ENCODE measurements at places on chromosomes 16 and 17.
A peak's percentile ranks its signal among the peaks of the same experiment; 100 is the strongest.

GRCh38 chr16:66272461-66272860, 94.0 kb upstream of the CDH5 start:
- no peak for DNase-seq

DNA sequence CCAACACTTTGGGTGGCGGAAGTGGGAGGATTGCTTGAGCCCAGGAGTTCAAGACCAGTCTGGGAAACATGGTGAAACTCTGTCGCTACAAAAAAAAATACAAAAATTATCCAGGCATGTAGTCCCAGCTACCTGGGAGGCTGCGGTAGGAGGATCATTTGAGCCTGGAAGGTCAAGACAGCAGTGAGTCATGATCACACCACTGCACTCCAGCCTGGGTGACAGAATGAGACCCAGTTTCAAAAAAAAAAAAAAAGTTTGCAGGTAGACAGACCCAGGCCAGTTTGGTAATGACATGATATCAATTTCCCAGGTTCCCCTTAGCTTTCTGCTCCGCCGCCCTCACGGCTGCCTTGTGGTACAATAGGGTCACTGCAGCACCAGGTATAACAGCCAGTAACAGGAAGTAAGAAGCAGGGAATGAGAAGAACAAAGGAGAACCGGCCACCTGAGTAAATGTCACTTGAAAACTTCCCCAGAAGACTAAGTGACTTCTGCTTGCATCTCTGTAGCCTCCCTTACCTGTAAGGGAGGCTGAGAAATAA, 201.2 kb upstream of the HSBP1 start:
- DNase-seq = no peak

DNA sequence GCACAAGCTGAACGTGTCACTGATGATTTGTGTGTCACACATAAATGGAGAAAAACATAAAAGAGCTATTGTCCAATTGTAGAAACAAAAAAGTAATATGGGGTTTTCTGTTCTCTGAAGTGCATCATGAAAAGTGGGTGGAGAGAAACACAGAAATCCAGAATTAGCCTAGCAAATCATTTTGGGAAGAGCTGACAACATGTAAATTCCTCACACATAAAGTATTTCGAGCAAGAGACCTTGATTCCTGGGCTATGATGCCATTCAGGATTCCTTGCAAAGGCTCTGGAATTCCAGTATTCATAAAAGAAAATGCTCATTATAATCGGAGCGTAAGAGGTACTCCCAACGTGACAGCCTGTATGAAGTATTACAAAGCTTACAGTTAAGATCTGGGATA, 1.1 kb downstream of the DCUN1D3 start:
- peak; percentile 64 for DNase-seq

DNA sequence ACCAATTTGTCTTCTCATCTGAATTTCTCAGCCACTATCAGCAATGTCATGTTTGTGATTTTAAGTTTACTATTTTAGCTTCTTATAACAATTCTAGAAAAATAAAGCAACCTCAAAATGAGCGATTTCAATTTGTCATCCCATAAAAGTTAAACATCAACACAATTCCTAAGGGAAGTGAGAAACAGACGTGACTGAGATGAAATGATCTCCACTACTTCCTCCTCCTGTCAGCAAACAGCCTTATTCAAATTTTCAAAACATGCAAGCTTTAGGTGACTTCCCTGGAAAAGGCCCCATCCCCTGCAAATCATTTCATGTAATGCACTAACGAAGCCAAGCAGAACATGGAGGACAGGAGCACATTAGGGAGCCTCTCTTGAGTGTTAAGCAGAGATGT, 64.9 kb downstream of the ZNF652 start:
- DNase-seq = no peak

- DNase-seq = peak; percentile 61
These were observed 259.5 kb downstream of the IRX3 start for GRCh38 chr16:54027062-54027461.

GRCh38 chr17:76593384-76593826, 7.7 kb upstream of the ST6GALNAC2 start:
- DNase-seq = no peak

- DNase-seq = no peak
These were observed 23.1 kb upstream of the DNAH17 start for GRCh38 chr17:78600181-78600721.

DNA sequence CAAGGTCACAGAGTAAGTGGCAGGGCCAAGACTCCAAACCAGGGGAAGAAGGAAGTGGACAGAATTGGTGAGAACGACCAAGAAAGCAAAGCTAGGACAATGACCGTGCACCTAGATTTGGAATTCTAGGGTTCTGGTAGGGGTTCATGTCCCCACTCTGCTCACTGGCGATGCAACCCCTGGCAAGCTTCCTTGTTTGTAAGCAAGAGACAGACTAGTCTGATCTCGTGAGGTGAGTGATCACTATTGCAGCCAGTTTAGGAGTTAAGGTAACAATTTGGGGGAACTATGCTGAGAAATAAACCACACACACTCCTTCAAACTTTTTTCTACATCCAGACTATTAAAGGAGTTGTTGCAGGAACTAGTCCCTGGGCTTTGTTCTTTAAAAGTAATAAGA, 48.1 kb downstream of the XPO6 start:
- no peak for DNase-seq

GRCh38 chr17:61618950-61619349, 27.9 kb upstream of the NACA2 start:
- DNase-seq = no peak

GRCh38 chr17:17391668-17392370, 85.0 kb upstream of the MED9 start:
- DNase-seq = no peak

DNA sequence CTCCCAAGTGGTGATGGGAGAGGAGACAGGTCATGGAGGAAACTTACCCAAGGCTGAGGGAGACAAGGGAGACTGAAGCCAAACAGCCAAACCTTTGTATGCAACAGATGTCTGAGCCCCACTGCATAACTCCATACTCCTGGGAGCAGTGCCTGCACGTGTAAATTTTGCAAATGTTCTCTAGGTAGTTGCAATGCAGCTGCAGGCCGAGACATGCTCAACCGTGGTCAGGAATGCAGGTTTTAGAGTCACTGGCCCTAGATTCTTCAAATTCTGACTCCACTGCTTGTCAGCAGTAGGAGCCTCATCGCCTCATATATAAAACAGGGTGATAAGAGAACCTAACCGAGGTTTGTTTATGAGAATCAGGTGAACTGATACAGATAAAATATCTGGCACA, 11.5 kb downstream of the DYNLRB2 start:
- no peak for DNase-seq

GRCh38 chr16:2959206-2959605, 4.9 kb upstream of the KREMEN2 start:
- no peak for DNase-seq

DNA sequence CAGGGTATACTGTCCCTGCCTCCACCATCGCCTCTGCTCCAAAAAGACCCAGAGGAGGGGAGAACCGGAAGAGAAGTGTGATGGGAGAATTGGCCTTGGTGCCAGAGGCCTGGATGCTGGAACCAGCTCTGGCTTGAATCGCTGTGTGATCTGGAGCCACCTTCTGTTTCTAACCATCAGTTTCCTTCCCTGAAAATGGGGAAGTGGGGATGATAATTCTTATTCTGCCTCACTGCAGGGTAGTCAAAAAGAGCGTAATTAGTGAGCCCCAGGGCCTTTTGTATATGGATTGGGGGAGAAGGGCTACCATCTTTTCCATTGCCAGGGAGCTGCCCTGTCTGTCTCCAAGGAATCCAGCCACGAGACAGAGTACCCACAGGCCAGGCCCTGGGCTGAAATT, 52.2 kb downstream of the CCT6B start:
- DNase-seq = no peak

DNA sequence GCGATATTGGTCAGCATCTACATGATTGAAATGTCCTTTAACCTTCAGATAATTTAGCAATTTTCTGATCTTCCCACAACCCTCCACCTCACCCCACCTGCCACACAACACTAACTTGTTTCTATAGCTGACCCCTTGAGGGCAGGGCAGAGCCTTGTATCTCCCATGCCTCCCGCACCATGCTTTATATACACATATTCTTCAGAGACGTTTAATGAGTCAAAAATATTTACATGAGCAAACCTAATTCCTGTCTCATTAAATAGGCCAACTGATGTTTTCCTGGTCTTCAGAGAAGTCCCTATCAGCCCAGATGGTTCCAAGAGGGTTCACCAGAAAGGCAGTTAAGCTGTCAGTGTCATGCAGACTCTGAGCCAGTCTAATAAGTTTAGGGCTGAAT, 6.6 kb upstream of the DHRS7C start:
- no peak for DNase-seq

DNA sequence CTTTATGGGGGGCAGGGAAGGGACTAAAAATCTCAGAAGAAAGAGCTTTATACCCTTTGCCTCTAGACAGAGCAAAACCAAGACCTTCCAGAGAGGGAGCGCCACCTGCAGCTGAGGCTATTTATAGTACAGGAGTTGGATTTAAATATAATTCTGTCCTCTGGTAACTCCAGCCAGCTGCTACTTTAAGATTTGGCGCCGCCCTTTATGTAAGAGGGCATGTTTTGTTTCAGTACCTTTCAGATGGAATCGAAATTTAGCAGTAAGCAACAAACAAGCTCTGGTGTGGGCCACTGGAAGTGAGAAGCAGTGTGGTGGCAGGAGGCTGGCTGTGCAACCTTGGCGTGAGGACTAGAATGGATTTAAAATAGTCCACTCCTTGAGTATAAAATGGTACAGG, 5.2 kb upstream of the GUCY2D start:
- DNase-seq = no peak

- DNase-seq = no peak
These were observed 27.2 kb downstream of the LLGL2 start for GRCh38 chr17:75552425-75553294.

GRCh38 chr16:24900230-24900629, 54.5 kb downstream of the SLC5A11 start:
- no peak for DNase-seq

- DNase-seq = no peak
These were observed 22.9 kb downstream of the PRR11 start for GRCh38 chr17:59178266-59178985.

DNA sequence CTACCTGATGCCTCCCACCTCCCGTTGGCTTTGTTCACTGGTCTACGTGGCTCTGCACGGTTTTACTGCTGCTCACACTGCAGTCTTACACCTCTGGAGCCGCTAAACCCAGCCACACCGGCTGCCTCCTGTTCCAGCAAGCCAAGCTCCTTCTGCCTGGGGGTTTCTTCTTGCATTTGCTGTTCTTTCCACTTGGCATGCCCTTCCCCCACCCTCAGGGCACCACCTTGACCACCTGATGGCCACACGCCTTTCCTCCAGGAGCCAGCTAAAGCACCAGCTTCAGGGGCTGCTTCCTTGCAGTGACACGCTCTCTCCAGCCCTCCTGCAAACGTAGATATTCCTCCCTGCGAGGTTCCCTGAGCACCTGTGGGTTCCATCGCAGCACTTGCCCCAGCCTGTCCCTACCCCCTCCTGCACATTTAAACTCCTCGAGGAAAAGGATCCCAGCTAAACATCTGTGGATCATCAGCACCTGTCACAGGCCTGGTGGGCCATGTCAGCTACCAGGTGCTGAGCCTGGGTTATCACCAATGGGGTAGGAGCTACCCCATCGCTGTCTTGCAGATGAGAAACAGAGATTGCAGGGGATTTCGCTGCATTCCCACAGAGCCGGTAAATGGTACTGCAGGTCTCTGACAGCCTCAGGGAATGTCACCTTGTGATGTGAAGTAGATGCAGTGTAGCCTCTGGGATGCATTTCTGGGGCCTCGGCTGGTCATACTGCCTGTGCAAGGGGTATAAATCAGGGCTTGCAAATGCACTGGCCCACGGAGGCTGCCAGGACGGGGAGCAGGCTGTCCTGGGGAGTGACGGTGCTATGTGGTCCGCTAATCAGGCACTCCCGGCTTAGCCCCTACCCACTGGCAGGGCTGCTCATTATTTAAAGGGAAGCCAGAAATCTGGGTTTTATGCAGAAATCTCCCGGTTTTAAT, 285.2 kb downstream of the CPPED1 start:
- no peak for DNase-seq

- no peak for DNase-seq
These were observed 291.5 kb upstream of the AXIN2 start for GRCh38 chr17:65852911-65853310.

DNA sequence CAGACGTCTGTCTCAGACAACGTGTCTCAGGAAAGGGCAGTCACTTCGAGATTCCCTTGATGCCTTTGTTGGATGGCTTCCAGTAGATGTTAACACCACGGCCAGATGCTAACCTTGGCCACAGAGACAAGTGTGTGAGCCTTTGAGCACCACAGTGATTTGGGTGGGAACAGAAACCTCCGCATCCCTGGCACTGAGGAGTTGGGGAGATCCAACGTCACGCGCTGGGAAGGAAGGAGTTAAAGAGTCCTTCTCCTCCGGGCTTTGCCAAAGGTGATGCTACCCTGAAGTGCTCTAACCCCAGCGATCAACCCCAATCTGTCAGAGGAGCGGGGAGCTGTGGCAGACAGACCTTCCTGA, 3.0 kb upstream of the ABR start:
- DNase-seq = no peak

DNA sequence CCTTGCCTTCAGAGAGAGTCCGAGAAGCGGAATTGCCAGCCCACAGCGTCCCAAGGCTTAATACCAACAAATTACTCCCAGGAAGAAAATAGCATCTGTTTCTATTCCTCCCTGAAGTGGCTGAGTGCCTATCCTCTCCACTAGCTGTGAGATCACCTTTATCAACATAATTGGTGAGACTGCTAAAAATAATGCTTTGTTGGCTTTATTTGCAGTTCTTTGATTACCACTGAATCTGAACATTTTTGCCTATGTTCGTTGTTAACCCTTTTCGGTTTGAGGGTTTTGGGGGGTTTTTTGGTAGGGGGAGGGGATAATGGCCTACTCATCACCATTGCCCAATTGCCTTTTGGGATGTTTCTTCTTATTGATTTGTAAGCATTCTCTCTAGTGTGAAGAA, 31.0 kb downstream of the MMP15 start:
- no peak for DNase-seq

- peak; percentile 85 for DNase-seq
These were observed 236.3 kb downstream of the KCNJ2 start for GRCh38 chr17:70405492-70406220.

- no peak for DNase-seq
These were observed 18.7 kb upstream of the ADGRG1 start for GRCh38 chr16:57609541-57610401.

GRCh38 chr17:33873201-33873617, 381.9 kb upstream of the CCL2 start:
- DNase-seq = no peak

DNA sequence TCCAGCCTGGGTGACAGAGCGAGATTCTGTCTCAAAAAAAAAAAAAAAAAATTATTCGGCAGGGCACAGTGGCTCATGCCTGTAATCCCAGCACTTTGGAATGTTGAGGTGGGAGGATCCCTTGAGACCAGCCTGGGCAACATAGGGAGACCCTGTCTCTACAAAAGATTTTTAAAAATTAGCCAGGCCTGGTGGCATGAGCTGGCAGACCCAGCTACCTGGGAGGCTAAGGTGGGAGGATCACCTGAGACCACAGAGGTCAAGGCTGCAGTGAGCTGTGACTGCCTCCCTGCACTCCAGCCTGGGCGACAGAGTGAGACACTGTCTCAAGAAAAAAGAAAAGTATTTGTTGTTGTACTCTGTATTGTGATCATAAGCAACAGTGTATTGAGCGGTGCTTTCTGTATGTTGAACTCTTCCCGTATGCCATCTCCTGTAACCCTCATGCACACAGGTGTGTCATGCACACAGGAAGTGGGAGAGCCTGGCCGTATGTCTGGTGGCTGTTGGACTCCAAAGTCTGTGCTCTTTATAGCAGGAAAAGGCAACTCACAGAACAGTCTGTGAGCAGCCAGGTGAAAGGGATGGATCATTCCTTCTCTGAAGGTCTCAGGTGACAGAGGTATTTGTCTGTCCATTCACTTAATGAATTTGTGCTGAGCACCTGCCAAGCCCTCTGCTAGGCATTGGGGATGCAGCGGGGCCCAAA, 17.1 kb downstream of the CDH1 start:
- no peak for DNase-seq

GRCh38 chr16:78605548-78606101, 506.2 kb downstream of the WWOX start:
- DNase-seq = no peak

Measured in AG08395 (cell line).